ENCODE measurements at places on chromosomes 5 and 9. TPM values are rescaled to one million over a fixed set of nuclear protein-coding genes. Genes with fewer than 3 reads are reported as not detected.

The FOXD4L5 gene
- polyA plus RNA-seq, result not detected

The MARCHF11 gene
- not detected for polyA plus RNA-seq

The CTXN3 gene
- polyA plus RNA-seq, result not detected

DNA sequence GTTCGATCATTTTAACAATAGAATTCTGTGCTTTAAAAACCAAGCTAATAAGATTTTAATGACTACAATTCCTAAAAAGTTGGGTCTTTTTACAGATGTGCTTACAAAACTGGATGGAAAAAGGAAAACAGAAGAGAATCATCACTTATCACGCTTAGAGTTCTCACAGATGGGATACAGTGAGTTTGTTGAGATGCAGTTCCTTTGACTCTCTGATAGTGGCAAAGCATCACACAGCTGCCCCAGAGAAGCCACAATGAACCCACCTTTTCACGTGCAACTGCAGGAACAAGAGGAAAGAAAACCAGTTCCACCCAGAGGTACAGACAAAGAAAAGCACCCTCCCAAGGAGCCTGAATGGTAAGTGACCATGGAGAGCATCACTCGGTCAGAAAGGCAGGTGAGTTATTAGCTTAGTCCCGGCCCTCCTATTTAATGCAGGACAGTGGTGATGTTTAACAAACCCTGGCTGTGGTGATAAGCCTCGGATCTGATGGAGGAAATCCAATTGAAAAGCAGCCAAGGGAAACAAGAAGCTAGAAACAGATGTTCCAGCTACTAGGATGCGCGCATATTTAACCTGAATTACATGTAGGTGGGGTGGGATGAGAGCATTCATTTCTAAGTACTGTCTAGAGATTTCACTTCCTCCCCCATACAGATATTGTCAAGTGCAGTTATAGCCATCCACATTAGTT, 167.7 kb downstream of the TARS1 start:
- no peak for DNase-seq
- H3K4me1 ChIP-seq, result no peaks in the 10 kb centered on the region
- no peak overlapping the region for H3K27ac ChIP-seq
- H3K36me3 ChIP-seq, result no peaks in the 10 kb centered on the region
- H3K27me3 ChIP-seq, result no peaks in the 10 kb centered on the region
- H3K4me3 ChIP-seq, result no peak overlapping the region

The SV2C gene
- not detected for polyA plus RNA-seq

The FAM151B gene
- polyA plus RNA-seq, result not detected

- no peak overlapping the region for H3K4me3 ChIP-seq
- H3K36me3 ChIP-seq, result peaks cover 26% of the 10 kb centered on the region
- no peaks in the 10 kb centered on the region for H3K27me3 ChIP-seq
- H3K27ac ChIP-seq, result no peak overlapping the region
Observed at GRCh38 chr9:6929441-6930215, 171.9 kb downstream of the KDM4C start.

The DMRT3 gene
- not detected for polyA plus RNA-seq

DNA sequence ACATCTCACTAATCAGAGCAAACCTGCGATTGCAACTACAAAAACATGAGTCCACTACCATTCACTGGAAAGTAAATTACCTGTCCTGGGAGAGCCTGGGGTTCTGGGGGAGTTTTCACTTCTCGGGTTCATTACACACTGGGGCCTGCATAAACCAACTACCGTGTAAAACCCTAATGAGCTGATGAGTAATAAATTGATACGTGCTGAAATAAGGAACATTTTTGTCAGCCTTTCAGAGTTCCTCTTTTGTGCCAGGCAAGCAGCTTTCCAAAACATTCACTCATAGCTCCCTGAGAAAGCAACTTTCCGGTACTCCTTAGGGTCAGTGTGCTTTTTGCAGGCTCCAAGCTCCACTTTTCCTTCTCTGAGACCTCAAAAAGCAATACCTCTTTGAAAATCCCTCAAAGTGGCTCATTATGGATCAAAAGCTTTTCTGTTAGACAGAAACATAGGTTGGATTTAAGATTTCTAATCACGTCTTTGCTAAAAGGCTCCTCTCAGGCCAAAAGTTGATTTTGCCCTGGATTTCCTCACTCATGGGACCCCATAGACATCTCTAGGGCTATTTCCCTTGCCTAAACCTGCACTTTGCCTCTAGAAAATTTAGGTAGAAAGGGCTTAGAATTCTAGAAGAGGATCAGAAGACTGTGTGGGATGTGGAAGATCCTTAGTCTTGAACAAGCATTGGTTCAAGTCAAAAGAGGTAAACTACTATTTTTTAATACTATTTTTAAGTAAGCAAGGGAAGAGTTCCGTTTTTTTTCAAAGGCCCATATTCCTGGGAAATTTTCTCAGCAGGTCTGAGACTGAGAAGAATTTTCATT, 74.8 kb downstream of the ST8SIA4 start:
- DNase-seq, result peak; percentile 50
- no peak overlapping the region for H3K4me3 ChIP-seq
- peaks cover 18% of the 10 kb centered on the region for H3K4me1 ChIP-seq
- H3K27me3 ChIP-seq, result no peaks in the 10 kb centered on the region
- H3K36me3 ChIP-seq, result no peaks in the 10 kb centered on the region

DNA sequence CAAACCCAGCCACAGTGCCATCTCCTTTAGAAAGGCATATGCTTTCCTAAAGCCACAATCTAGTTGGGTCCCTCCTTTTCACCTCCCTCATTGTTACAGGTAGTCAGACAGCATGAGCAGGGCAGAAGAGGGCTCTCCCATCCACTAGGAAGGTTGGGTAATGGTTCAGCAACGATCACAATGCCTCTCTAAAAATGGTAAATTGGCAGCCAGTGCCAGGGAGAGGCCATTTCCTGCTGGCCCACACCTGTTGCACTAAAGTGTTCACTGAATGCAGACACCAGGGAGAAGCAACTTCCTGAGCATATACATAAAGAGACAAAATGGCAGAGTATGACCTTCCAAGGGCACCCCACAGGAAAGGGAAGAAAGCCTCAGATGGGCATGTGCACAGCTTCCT, 31.3 kb upstream of the DAP start:
- H3K4me1 ChIP-seq, result no peaks in the 10 kb centered on the region
- no peak overlapping the region for H3K4me3 ChIP-seq
- no peaks in the 10 kb centered on the region for H3K27me3 ChIP-seq
- no peak overlapping the region for H3K27ac ChIP-seq
- DNase-seq, result no peak

The IQGAP2 gene
- 9.5 TPM for polyA plus RNA-seq

The PAIP2 gene
- polyA plus RNA-seq, result 38.5 TPM

DNA sequence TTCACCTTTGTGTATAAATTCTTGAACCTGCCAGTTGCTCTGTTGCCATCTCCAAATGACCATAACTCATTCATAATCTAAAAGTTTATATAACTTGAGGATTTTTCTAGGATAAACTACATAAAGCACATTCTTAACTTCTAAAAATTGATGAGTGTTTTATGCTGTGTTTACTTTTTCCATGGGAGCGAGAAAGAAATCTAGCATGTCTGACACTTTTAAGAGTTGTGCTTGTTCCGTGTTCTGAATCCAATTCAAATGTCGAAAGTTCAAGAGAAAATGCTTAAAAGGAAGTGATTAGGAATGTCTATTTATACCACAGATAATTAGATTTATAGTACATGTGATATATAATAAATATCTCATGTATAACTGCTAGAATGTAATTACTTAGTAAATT, 154.4 kb downstream of the DEPDC1B start:
- no peak for DNase-seq
- H3K27me3 ChIP-seq, result no peaks in the 10 kb centered on the region
- H3K36me3 ChIP-seq, result no peaks in the 10 kb centered on the region

GRCh38 chr9:133120501-133121197, 391 bp downstream of the RALGDS start:
- H3K4me1 ChIP-seq, result peaks cover 27% of the 10 kb centered on the region
- H3K27me3 ChIP-seq, result no peaks in the 10 kb centered on the region
- H3K4me3 ChIP-seq, result peak overlapping the region; percentile 4
- DNase-seq, result no peak

DNA sequence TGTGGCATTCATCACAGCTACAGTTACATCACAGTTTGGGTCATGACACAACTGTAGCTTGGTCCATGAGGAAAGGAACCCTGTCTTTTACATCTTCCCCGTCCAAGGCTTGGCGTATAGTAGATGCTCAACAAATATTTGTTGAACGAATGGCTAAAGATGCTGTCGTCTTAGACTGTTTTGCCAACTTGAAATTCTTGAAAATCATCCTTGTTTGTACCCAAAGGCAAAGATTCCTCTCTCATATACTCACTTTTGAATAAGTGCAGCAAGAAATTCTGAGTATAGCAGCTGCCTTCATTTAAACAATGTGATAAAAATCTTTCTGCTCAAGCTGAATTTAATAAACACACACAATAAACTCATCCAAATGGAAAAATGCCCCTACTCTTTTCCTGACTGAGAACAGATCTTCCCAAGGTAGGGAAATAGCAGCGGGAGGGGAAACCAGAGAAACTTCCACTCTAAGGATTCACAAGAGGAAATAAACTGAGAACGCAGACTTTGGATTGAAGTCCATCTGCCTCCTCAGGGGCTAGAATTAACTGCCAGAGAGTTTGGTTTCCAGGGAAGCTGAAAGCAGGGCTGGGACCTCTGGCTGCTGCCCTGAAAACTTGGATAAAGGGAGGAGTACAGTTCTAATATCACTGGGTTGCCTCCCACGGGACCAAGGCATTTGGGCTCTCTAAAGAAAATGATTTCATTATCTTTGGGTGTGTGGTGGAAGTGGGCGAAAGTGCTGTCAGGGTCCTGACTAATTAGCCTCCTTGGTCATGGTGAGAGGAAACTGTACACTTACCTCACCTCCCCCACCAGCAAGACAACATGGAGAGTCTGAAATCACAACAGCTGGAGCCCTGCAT, 99.1 kb downstream of the DPYSL3 start:
- H3K4me3 ChIP-seq, result no peak overlapping the region
- H3K4me1 ChIP-seq, result no peaks in the 10 kb centered on the region
- H3K27me3 ChIP-seq, result no peaks in the 10 kb centered on the region
- no peak for DNase-seq
- H3K36me3 ChIP-seq, result no peaks in the 10 kb centered on the region

The PNPLA7 gene
- 30.8 TPM for polyA plus RNA-seq

The SHLD3 gene
- polyA plus RNA-seq, result 4.7 TPM

- no peaks in the 10 kb centered on the region for H3K4me1 ChIP-seq
- H3K27ac ChIP-seq, result no peak overlapping the region
- H3K4me3 ChIP-seq, result no peak overlapping the region
- no peaks in the 10 kb centered on the region for H3K27me3 ChIP-seq
- DNase-seq, result no peak
- H3K36me3 ChIP-seq, result no peaks in the 10 kb centered on the region
Observed at GRCh38 chr5:102595332-102595731, 96.5 kb upstream of the SLCO6A1 start.

DNA sequence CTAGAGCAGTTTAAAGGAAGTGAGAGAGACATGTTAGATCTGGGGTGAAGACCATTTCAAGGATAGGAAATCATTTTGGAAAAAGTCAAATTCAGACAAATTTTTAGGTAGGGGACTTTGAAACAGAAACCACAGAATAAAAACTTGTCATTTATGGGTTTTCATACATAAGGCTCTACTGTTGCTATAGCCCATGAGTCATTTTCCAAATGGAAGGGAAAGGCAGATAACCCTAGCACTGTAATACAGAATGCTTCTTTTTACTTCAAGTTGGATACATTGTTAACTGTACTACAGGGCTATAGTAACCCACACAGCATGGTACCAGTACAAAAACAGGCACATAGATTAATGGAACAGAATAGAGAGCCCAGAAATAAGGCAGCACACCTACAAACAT, 455.4 kb downstream of the EBF1 start:
- no peaks in the 10 kb centered on the region for H3K36me3 ChIP-seq
- H3K27ac ChIP-seq, result no peak overlapping the region
- DNase-seq, result no peak

The CD72 gene
- 436 TPM for polyA plus RNA-seq

DNA sequence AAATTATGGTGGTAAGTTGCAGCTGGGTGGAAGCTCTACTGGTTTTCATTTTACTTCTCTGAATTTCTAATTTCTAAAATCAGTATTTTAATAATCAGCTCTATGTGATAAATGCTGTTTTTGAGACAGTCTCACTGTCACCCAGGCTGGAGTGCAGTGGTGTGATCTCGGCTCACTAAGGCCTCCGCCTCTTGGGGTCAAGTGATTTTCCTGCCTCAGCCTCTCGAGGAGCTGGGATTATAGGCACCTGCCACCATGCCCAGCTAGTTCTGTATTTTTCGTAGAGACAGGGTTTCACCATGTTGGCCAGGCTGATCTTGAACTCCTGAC, 1.5 kb upstream of the RALGDS start:
- no peak overlapping the region for H3K4me3 ChIP-seq
- DNase-seq, result no peak
- no peaks in the 10 kb centered on the region for H3K36me3 ChIP-seq
- peak overlapping the region; percentile 99 for H3K27ac ChIP-seq
- H3K27me3 ChIP-seq, result no peaks in the 10 kb centered on the region
- peaks cover 50% of the 10 kb centered on the region for H3K4me1 ChIP-seq

The NR5A1 gene
- polyA plus RNA-seq, result not detected

DNA sequence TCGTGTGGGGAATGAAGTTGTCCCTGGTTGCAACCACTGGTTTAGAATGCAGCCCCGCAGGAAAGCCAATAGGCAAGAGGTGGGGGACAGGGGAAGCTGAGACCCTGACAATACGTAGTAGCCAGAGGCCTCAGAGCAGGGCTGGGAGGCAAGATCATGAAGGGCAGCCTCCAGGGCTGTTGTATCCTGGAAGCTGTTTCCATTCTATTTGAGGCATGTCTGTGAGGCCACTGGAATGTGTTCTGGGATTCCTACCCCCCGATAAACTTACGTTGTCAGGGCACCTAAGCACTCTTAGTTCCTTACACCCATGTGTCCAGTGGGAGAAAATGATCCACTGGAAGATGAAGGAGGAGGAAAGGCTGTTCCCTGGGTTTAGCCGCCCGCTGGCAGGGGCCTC, 177.3 kb downstream of the CFAP90 start:
- no peak overlapping the region for H3K4me3 ChIP-seq
- H3K36me3 ChIP-seq, result no peaks in the 10 kb centered on the region
- no peaks in the 10 kb centered on the region for H3K27me3 ChIP-seq
- no peaks in the 10 kb centered on the region for H3K4me1 ChIP-seq

The MLANA gene
- not detected for polyA plus RNA-seq

The CHSY3 gene
- not detected for polyA plus RNA-seq

The CCL27 gene
- polyA plus RNA-seq, result not detected

DNA sequence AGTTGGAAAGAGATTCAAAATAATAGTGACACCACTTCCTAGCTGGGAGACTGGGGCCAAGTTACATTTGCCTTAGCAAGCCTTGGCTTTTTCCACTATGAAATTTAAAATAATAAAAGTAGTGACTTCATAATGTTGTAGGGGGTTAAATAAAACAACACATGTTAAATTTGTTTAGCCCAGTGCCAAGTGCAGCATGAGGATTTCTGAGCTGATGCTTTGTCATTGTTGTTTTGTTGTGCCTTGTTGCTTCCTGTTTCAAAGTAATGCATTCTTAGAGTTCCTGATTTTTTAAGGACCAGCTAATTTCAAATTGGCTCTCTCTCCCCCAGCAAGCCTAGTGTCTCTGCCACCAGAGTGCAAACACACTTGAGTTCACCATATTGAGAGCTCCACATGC, 270.7 kb upstream of the PAPPA start:
- H3K27me3 ChIP-seq, result no peaks in the 10 kb centered on the region
- no peak overlapping the region for H3K27ac ChIP-seq
- H3K4me1 ChIP-seq, result no peaks in the 10 kb centered on the region
- no peak overlapping the region for H3K4me3 ChIP-seq
